ENCODE measurements at places on chromosomes 12 and 14.

DNA sequence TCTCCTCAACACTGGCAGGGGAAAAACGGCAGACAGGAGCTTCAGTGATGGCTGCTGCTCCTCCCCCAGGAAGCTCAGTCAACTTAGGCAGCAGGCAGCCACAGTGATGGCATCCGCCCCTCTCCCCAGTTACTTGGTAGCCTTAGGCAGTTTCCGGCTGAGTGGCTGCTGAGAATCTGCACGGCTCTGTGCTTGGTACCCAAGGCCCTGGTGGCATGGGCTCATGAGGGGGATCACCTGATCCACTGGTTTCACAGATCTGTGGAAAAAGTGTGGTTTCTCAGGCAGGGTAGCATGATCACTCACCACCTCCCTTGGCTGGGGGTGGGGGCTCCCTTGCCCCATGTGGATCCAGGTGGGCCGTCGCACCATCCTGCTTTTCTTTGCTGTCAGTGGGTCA lies 244.6 kb upstream of the MDGA2 start:
- no peak for DNase-seq

GRCh38 chr12:122366685-122367475 lies 55.6 kb downstream of the CLIP1 start:
- DNase-seq, result peak; percentile 54

GRCh38 chr14:30708157-30708556 lies 86.0 kb downstream of the SCFD1 start:
- DNase-seq, result no peak

GRCh38 chr14:38367922-38368321 lies 112.0 kb upstream of the CLEC14A start:
- DNase-seq, result no peak

GRCh38 chr14:104140213-104140462 lies 1.8 kb downstream of the KIF26A start:
- DNase-seq, result no peak
